Psoas muscle (tissue), 8 donors: ENCODE measurements at places on chromosomes 4 and X. TPM values are rescaled to one million over a fixed set of nuclear protein-coding genes. Genes with fewer than 3 reads are reported as not detected.

Gene NEUROG2
- polyA plus RNA-seq = not detected

Gene BEND2
- polyA plus RNA-seq = not detected

Gene IGSF1
- 0.06 TPM for polyA plus RNA-seq

Gene BMP3
- 0.03 TPM for polyA plus RNA-seq

Gene TMEM156
- polyA plus RNA-seq = 0.10 TPM

Gene F9
- not detected for polyA plus RNA-seq

Gene HTRA3
- polyA plus RNA-seq = 11.1 TPM

Gene GAGE1
- not detected for polyA plus RNA-seq
